Tongue (tissue), 3 donors: ENCODE measurements at places on chromosomes 2 and 18. TPM values are rescaled to one million over a fixed set of nuclear protein-coding genes. Genes with fewer than 3 reads are reported as not detected.

- peak; percentile 71 for DNase-seq
Measured at GRCh38 chr18:9475643-9476591, 604 bp downstream of the RALBP1 start.

DNA sequence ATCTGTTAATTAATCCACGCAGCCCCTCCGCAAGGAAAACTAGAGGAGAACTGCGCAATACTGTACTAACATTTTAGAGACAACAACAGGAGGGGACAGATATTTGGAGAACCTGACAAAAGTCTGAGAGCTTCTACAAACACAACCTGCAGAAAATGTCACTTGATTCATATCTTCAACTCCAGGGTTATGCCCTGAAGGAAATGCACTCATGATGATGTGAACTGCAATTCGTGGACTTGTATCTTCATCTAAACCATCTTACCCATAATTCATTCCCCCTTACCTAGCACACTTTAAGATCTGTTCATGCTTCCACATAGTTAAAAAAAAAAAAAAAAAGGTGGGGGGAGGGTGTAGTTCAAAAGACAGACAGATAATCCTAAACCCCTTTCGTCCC lies 75.5 kb downstream of the AFF3 start:
- no peak for DNase-seq

GRCh38 chr2:192887337-192887736 lies 692.6 kb upstream of the TMEFF2 start:
- peak; percentile 15 for DNase-seq

DNA sequence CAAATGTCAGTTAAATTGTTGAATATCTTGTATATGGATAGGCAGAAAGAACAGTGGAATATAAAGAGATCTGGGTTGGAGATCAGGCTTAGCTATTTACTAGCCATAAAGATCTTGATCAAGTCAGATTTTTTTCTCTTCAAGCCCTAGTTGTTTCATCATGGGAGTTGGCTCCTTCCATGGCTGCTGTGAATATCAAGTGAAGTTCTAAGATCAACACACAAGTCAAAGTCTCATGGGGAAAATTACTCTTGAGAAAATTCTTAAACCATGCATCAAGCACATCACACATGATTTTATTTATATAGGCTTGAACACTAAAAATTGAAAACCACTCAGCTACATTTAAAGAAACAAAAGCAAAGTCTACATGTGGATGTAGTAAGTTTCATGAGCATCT lies 79.8 kb downstream of the C1D start:
- DNase-seq, result no peak

DNA sequence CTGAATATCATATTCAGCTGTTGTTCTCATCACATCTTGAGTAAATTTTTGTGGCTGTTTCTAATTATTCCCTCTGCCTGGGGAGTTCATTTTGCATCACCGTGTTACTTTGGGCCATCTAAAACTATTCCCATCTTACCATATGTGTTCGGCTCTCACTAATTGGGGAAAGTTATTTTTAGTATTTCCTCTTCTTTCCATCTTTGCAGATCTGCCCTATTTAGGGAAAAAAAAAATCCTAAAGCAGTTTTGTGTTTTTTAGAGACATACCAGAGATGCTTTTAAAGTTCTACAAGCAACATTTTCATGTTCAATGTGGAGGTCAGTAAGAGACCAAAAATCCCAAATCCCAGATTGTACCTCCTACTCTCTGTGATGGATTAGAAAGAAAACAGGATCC lies 111.3 kb upstream of the NDUFV2 start:
- peak; percentile 39 for DNase-seq

DNA sequence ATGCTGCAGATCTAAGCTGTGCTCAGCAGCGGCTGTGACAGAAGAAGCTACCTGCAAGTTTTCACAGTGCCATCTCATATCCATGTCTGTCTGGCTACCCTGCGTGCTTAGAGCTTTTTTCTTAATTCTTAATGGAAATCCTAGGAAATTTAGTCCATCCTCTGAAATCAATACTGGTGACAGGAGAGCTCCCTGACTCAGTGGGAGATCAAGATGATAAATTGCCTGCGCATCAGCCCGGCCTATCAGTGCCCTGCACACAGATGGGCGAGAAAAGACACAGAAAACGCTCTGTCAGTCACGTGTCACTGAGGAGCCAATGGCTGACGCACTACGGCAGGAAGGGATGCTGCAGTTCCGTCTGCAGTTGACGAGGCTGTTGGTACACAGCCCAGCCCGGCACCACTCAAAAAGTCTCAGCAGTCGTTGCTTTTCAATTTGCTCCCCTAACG lies 819.6 kb upstream of the FSHR start:
- DNase-seq, result peak; percentile 90

DNA sequence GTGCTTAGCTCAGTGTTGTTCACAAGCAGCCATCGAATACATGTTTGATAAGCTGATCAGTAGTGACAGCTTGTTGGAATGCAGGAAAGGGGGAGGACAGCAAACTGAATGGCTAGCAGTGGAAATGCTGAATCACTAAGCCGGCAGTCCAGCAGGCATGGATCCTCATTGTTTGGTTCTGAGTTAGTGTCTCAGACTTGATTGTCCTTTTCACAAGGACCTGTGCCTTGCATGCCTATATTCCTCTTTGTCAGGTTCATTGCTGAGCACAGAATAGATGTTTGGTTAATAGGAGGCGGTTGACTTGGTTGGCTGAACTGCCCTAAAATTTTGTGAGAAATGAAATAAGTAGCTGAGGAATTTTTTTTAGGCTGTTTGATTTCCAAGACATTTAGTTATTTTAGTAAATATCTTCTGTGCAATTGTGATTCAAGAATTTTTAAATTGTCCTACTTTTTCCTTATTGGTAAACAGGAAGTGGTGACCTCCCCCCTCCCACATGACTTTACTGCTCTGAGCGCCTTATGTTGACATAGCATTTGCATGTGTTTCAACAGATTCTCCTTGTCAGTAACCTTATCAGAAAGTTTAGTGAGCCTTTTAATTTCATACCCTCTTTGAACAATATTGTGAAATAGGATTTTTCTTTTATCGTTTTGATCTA lies 21.4 kb upstream of the STON1 start:
- no peak for DNase-seq

GRCh38 chr2:223619486-223620129 lies 17.4 kb upstream of the SCG2 start:
- DNase-seq, result no peak

GRCh38 chr2:45263147-45263546 lies 253.9 kb upstream of the SIX2 start:
- no peak for DNase-seq

DNA sequence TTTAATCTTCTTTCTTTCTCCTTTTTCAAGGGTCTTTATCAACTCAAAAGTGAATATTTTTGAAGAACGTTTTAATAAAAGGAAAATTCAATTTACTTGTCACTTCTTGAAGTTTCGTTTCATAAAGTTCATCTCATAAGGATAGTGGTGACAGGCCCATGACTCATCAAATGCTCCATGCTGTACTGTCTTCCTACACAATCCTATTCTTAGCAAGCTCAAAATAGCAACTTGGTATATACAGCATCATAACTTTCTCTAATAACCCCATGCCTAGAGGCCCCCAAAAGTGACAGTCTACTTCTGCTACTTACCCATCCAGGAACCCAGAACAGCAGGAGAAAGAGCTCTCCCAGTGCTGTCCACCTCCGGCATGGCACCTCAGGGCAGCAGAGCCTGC lies 7.7 kb downstream of the FBXO15 start:
- DNase-seq, result no peak

Gene SRD5A2
- total RNA-seq, result 0.10 TPM

DNA sequence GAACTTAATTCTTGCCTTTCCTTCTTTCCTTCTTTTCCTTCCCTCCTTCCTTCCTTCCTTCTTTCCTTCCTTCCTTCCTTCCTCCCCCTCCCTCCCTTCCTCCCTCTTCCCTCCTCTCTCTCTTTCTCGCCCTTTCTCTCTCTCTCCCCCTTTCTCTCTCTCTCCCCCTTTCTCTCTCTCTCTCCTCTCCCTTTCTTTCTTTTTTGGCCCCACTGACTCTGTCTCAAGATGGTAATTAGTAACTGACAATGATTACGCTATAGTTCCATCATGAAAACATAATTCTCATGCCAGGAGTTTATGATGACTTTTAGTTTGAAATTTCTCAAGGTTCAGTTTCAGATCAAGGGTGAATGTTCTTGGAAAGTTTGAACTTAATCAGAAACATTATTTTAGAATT lies 14.8 kb upstream of the CTLA4 start:
- DNase-seq, result no peak

DNA sequence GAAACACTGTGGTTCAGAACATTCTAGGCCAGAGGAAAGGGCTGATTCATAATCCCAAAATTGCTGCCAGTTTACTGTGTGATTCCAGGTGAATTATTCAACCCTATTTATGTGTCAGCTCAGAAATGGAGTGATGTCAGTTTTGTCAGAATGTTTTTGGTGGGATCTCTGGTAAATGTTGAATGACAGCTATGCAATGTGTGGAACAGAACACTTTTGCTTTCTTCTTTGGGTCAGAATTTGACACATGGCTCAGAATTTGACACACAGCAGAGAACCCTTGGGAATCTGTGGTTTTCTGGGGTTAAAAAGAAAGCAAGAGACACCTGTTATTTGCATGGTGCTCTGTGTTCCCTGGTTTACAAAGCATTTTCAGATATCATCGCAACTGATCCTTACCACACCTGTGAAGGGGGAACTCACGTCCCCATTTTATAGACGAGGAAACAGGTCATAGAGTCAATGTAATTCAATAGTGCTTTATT lies 1.6 kb upstream of the MTA3 start:
- DNase-seq, result peak; percentile 35

- no peak for DNase-seq
Measured at GRCh38 chr2:211070547-211070946, 514.1 kb downstream of the CPS1 start.

DNA sequence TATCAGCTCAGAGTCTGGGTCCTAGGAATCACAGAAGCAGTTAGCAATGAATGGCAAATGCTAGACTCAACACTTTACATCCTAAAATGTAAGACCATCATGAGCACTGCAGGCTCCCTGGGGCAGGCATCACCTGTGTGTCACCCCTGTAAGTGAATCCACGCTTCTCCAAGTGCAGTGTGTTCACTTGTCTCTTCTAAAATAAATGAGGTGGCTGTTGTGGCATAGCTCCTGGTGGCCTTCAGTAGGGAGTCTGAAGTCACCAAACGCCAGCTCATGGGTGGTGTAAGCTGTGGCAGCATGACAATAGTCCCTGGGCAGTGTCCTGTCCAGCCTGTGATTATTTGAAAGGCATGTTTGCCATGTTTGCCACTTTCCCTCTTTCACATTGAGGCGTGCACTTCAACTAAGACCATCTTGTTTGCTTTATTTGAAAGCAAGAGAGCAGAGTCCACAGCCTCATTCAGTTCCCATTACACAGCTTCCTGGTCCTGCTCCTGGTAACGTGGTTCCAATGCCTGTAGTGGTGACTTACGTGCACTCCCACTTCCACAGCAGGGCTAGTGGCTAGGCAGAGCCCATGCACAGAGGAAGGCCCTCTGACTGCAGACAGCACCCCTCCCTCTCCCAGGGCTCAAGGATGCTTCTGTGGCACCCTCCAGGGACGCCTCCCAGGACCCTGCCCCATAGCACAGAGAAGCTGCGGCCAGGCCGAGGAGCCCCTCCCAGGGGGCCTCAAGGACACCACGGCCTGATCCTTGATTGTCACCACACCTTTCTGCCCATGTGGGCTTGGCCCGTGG lies 24.3 kb downstream of the COA5 start:
- no peak for DNase-seq

DNA sequence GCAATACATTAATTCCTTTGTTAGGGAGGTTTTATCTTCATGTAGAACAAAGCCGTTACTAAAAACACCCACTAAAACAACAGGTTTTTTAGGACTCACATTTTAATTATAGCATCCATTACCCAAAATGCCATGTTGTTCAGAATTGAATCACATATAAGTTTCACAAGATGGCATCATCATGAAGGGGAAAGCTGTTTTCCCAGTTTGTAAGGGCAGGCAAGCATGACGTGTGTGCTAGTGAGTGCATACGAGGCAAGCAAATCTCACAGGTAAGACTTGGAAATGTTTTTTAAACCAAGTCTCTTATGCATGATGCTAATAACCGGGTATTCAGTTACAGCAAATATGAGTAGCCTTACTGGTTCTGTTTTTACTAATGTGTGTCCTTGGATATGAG lies 111.8 kb upstream of the NFATC1 start:
- DNase-seq, result no peak

DNA sequence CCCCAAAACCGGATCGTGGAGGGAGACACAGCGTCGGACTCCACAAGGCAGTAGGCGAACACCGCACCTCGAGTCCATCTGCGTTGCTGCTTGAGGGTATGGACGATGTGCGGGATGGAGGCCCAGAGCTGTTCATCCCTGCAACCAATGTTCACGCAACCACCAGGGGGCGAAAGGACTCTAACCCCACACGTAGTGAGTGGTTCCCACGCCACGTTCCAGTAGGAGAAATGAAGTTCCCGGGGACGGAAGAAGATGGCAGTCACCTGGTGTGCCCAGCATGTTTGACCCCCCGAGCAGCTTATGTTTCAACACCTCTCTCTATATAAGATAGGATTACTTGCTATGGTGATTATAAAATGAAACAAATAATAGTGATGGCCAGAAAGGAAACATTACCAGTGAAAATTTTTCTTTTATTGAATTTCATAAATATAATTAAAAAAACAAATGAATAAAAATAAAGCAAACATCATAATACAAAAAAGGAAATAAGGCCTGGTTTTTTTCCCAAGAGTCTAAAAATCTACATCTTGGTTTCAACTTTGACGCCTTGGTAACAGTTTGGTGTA lies 184.3 kb downstream of the SH3BP4 start:
- DNase-seq, result peak; percentile 88

DNA sequence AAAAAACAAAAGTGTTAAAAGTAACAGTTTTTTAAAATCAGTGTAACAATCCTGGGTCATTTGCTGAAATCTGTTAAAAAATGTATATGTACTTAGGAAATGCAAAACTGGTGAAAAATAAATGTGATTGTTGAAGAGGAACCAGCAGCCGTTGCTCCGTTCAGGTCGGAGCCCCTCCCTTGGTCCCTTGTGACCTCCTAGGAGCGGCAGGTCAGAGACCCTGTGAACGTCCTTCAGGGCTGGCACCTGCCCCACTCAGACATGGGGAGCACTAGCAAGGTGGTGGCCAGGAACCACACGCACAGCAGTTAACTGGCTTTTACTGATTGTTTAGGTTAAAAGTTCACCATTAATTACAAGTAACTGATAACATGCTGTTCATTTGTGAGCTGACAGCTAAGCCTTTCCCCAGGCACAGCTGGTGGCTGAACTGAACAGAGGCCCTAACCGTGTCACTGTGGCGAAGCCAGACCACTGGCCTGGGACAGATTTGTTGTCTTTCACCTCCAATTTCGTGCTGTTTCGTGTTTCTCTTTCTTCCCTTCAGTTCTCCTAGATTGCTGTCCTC lies 159.2 kb upstream of the ALKAL2 start:
- DNase-seq, result no peak

- no peak for DNase-seq
Measured at GRCh38 chr2:32229635-32230034, 35.1 kb downstream of the NLRC4 start.

Gene RIT2
- not detected for total RNA-seq

Gene SAG
- total RNA-seq, result not detected

Gene TNS1
- 196 TPM for total RNA-seq

- no peak for DNase-seq
Measured at GRCh38 chr2:8402222-8402621, 279.6 kb upstream of the ID2 start.
